Breast epithelium (tissue), 4 donors: ENCODE measurements at places on chromosomes 11 and 22. TPM values are rescaled to one million over a fixed set of nuclear protein-coding genes. Genes with fewer than 3 reads are reported as not detected.
A peak's percentile ranks its signal among the peaks of the same experiment; 100 is the strongest.

DNA sequence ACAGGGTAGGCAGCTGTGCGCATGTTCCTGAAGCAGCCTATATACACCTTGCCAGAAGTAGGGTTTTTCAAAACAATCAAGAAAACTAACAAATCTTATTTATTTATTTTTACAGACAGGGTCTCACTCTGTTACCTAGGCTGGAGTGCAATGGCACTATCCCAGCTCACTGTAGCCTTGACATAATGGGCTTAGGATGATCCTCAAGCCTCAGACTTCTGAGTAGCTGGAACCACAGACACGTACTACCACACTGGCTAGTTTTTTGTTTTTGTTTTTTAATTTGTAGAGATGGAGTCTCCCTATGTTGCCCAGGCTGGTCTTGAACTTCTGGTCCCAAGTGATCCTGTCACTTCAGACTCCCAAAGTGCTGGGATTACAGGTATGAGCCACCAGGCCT, 25.7 kb downstream of the CLTCL1 start:
- H3K36me3 ChIP-seq = no peaks in the 10 kb centered on the region
- H3K4me1 ChIP-seq = no peaks in the 10 kb centered on the region
- no peaks in the 10 kb centered on the region for H3K27me3 ChIP-seq
- no peak overlapping the region for H3K27ac ChIP-seq
- DNase-seq = no peak

P2RY6 gene
- total RNA-seq = 1.9 TPM

GRCh38 chr11:69000831-69001242, 12.2 kb downstream of the MRGPRF start:
- DNase-seq = peak; percentile 67
- peak overlapping the region; percentile 89 for H3K27ac ChIP-seq
- no peaks in the 10 kb centered on the region for H3K4me1 ChIP-seq
- no peaks in the 10 kb centered on the region for H3K36me3 ChIP-seq

DNA sequence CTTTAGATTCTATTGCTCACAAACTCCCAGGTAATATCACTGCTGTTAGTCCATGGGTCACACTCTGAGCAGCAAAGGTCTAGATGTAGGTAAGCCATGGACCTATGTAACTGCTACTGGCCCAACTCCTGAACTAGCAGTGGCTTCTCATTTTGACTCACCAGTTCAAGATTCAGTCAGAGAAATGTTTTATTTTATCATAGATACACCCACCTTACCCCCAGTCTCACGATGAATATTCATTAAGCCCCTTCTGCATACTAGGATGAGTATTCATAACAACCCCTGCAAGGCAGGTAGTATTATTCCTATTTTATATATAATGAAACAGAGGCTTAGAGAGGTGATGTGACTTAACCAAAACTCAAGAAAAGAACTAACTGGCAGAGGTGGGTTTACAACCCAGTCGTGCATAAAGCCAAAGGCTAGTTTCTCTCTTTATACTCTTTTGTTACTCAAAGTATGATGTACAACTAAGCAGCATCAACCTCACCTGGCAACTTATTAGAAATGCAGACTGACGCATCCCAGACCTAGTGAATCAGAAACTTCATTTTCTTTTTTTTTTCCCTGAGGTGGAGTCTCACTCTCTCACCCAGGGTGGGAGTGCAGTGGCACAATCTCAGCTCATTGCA, 957.6 kb upstream of the CCDC90B start:
- H3K27ac ChIP-seq = no peak overlapping the region
- H3K4me3 ChIP-seq = no peak overlapping the region
- no peaks in the 10 kb centered on the region for H3K27me3 ChIP-seq
- no peaks in the 10 kb centered on the region for H3K36me3 ChIP-seq
- no peak for DNase-seq
- no peaks in the 10 kb centered on the region for H3K4me1 ChIP-seq

P4HA3 gene
- 0.66 TPM for total RNA-seq

GRCh38 chr11:134294664-134295063, 18.5 kb downstream of the GLB1L3 start:
- H3K36me3 ChIP-seq = no peaks in the 10 kb centered on the region
- no peak overlapping the region for H3K4me3 ChIP-seq
- H3K4me1 ChIP-seq = no peaks in the 10 kb centered on the region
- no peak overlapping the region for H3K27ac ChIP-seq
- no peak for DNase-seq

INS gene
- total RNA-seq = not detected

DNA sequence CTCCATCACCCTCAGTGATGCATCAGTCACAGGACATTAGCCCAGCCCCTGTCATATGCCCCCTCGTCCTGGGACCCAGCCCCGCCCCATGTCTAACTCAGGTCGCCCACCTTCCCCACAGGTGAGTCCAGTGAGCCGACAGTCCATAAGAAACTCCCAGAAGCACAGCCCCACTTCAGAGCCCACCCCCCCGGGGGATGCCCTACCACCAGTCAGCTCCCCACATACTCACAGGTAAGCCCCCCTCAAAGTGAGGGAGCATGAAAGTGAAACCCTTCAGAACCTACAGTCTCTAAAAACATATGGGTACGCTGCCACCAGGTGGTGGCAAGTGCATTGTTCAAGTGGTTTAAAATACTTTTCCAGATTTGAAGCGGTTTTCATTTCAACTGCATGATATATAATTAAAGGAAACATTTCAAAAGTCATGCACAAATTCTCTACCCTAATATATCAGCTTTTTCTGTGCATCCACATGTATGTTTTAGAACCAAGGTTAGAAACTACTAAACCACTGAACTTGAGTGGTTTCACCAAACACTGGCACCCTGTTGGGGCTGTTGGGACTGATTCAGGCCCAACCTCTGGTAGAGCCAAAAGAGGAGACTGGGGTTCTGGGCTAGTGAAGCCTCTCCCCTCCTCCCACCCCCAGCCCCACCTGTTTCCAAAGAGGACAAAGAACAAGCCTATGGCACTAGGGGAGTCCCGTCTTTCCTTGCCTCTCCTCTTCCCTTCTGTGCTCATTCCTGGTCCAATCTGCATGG, 17.3 kb downstream of the EPS8L2 start:
- no peaks in the 10 kb centered on the region for H3K27me3 ChIP-seq
- no peak for DNase-seq
- no peaks in the 10 kb centered on the region for H3K36me3 ChIP-seq
- peaks cover 5% of the 10 kb centered on the region for H3K4me1 ChIP-seq
- no peak overlapping the region for H3K4me3 ChIP-seq

INSC gene
- 0.33 TPM for total RNA-seq

GRCh38 chr22:42560381-42560780, 6.6 kb downstream of the SERHL2 start:
- H3K27ac ChIP-seq = no peak overlapping the region
- H3K4me3 ChIP-seq = no peak overlapping the region
- H3K27me3 ChIP-seq = no peaks in the 10 kb centered on the region
- no peaks in the 10 kb centered on the region for H3K4me1 ChIP-seq

DNA sequence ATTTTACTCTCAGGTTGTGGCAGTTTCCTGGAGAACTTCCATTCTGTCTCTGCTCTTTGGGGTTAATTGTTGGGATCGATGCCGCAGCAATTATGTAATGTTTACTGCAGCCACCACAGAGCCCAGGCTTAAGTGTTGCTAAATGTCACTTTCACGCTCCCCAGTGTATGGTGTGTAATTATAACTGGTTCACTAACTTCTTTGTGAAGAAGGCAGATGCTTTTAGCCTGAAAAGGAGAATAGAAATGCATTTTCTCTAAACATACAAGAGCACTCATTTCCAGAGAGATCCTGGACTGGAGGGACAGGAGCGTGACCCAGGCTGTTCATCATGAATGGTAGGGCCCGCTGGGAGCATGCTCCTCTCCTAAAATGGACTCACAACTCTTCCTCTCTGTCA, 132.2 kb upstream of the PLET1 start:
- H3K27me3 ChIP-seq = no peaks in the 10 kb centered on the region
- no peaks in the 10 kb centered on the region for H3K36me3 ChIP-seq
- DNase-seq = no peak
- no peak overlapping the region for H3K27ac ChIP-seq
- H3K4me1 ChIP-seq = no peaks in the 10 kb centered on the region
- H3K4me3 ChIP-seq = no peak overlapping the region

DNA sequence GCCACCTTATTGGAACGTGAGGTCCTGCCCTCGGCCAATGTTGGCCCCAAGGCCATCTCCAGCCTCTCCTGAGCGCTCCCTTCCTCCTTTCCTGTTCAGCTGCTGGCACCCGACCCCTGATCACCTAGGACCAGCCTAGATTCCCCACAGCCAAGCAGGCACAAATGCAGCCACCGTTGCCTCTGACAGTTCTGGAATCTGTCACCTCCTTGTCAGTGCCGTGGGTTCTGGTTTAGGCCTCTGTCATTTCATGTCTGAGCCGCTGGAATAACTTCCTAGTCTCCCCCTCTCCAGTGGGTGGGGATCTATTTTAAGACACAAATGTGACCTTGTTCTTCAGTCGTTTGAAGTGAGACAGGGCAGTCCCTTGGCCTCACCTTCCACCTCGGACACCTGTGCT, 29.7 kb downstream of the FADS3 start:
- no peak for DNase-seq
- H3K27me3 ChIP-seq = no peaks in the 10 kb centered on the region
- no peaks in the 10 kb centered on the region for H3K4me1 ChIP-seq
- no peak overlapping the region for H3K27ac ChIP-seq

CCDC116 gene
- 0.15 TPM for total RNA-seq

DNA sequence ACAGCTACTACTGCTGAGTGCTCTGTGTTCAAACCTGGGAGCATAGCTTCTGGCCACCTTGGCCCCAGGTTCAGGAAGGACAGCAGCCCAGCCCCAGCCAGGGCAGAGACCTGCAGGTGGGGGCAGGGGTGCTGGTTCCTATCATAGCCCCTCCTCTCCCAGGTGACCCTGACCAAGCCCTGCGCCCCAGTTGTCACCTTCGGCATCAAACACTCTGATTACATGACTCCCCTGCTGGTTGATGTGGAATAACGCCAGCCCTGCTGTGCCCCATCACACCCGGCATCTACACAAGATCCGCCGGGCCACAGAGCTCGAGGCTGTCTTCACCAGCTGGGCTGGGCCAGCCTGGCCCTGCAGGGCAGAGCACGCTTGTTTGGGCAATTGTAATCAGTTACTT, 6.9 kb downstream of the SCGB1C1 start:
- no peak for DNase-seq
- H3K36me3 ChIP-seq = no peaks in the 10 kb centered on the region
- H3K4me3 ChIP-seq = no peak overlapping the region
- H3K27me3 ChIP-seq = no peaks in the 10 kb centered on the region
- H3K4me1 ChIP-seq = no peaks in the 10 kb centered on the region

GRCh38 chr22:31133911-31134310, 6.4 kb downstream of the PLA2G3 start:
- no peak for DNase-seq
- H3K36me3 ChIP-seq = no peaks in the 10 kb centered on the region
- H3K27ac ChIP-seq = no peak overlapping the region
- H3K4me1 ChIP-seq = no peaks in the 10 kb centered on the region
- no peak overlapping the region for H3K4me3 ChIP-seq
- H3K27me3 ChIP-seq = no peaks in the 10 kb centered on the region

INCENP gene
- total RNA-seq = 8.5 TPM

RAB3IL1 gene
- total RNA-seq = 22.6 TPM

DNA sequence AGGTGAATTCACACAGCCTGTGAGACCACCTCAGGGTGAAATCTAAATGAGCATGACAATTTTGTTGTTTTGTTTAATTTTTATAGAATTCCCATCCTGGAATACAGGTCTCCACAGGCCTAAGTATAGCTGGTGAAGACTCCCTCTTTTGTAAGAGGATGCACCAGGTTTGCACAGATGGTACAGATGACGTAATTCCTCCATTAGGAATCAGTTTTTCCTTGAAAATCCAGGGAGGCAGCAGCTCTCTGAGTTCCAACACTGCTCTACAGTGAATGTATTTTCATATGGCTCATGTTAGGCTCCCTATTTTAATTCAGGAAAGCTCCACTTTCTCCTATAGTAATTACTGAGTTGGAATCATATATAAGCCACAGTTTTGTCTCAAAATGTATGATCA, 47.2 kb downstream of the USP28 start:
- no peaks in the 10 kb centered on the region for H3K4me1 ChIP-seq
- H3K27me3 ChIP-seq = no peaks in the 10 kb centered on the region
- no peak overlapping the region for H3K27ac ChIP-seq
- no peaks in the 10 kb centered on the region for H3K36me3 ChIP-seq

- peak overlapping the region; percentile 57 for H3K27ac ChIP-seq
- no peaks in the 10 kb centered on the region for H3K36me3 ChIP-seq
- no peak overlapping the region for H3K4me3 ChIP-seq
- H3K27me3 ChIP-seq = no peaks in the 10 kb centered on the region
- no peaks in the 10 kb centered on the region for H3K4me1 ChIP-seq
These were observed 33.4 kb downstream of the PARVB start for GRCh38 chr22:44057401-44057987.

DNA sequence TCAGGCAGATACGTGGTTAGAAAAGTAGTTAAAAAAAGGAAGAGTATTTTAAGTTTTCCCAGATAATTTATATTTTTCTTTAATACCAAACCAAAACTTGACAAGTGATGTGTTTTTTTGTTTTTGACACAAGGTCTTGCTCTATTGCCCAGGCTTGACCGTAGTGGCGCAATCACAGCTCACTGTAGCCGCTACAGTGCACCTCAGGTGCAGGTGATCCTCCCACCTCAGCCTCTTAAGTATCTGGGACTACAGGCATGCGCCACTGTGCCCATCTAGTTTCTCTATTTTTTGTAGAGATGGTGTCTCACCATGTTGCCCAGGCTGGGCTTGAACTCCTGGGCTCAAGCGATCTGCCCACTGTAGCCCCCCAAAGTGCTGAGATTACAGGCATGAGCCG, 92.5 kb downstream of the MTMR3 start:
- no peak for DNase-seq
- no peak overlapping the region for H3K4me3 ChIP-seq
- H3K27me3 ChIP-seq = no peaks in the 10 kb centered on the region
- H3K36me3 ChIP-seq = no peaks in the 10 kb centered on the region
- H3K27ac ChIP-seq = no peak overlapping the region

GRCh38 chr11:73998846-73999575, 9.9 kb downstream of the UCP3 start:
- H3K27me3 ChIP-seq = no peaks in the 10 kb centered on the region
- DNase-seq = no peak
- no peak overlapping the region for H3K27ac ChIP-seq
- no peaks in the 10 kb centered on the region for H3K36me3 ChIP-seq

- H3K27ac ChIP-seq = no peak overlapping the region
- no peaks in the 10 kb centered on the region for H3K36me3 ChIP-seq
- DNase-seq = no peak
- peaks cover 20% of the 10 kb centered on the region for H3K27me3 ChIP-seq
These were observed 229.3 kb downstream of the BRD1 start for GRCh38 chr22:49598338-49598737.

FJX1 gene
- 12.1 TPM for total RNA-seq

GRCh38 chr11:96151501-96151900, 191.5 kb downstream of the MAML2 start:
- no peaks in the 10 kb centered on the region for H3K27me3 ChIP-seq
- H3K4me1 ChIP-seq = peaks cover 23% of the 10 kb centered on the region
- no peak overlapping the region for H3K4me3 ChIP-seq
- H3K27ac ChIP-seq = peak overlapping the region; percentile 80
- no peaks in the 10 kb centered on the region for H3K36me3 ChIP-seq

MOV10L1 gene
- 0.33 TPM for total RNA-seq

GRCh38 chr22:44730022-44730393, 22.4 kb upstream of the ARHGAP8 start:
- H3K4me1 ChIP-seq = peaks cover 14% of the 10 kb centered on the region
- no peaks in the 10 kb centered on the region for H3K36me3 ChIP-seq
- H3K4me3 ChIP-seq = no peak overlapping the region
- H3K27me3 ChIP-seq = no peaks in the 10 kb centered on the region

BRSK2 gene
- total RNA-seq = 0.80 TPM

- DNase-seq = no peak
- H3K27ac ChIP-seq = peak overlapping the region; percentile 54
- H3K4me3 ChIP-seq = no peak overlapping the region
- H3K36me3 ChIP-seq = no peaks in the 10 kb centered on the region
- no peaks in the 10 kb centered on the region for H3K27me3 ChIP-seq
These were observed 144.6 kb downstream of the SNX19 start for GRCh38 chr11:130771708-130772107.
